ENCODE measurements at places on chromosomes 2 and 18.

- DNase-seq = no peak
Observed at GRCh38 chr2:71611247-71611646, 157.9 kb downstream of the DYSF start.

DNA sequence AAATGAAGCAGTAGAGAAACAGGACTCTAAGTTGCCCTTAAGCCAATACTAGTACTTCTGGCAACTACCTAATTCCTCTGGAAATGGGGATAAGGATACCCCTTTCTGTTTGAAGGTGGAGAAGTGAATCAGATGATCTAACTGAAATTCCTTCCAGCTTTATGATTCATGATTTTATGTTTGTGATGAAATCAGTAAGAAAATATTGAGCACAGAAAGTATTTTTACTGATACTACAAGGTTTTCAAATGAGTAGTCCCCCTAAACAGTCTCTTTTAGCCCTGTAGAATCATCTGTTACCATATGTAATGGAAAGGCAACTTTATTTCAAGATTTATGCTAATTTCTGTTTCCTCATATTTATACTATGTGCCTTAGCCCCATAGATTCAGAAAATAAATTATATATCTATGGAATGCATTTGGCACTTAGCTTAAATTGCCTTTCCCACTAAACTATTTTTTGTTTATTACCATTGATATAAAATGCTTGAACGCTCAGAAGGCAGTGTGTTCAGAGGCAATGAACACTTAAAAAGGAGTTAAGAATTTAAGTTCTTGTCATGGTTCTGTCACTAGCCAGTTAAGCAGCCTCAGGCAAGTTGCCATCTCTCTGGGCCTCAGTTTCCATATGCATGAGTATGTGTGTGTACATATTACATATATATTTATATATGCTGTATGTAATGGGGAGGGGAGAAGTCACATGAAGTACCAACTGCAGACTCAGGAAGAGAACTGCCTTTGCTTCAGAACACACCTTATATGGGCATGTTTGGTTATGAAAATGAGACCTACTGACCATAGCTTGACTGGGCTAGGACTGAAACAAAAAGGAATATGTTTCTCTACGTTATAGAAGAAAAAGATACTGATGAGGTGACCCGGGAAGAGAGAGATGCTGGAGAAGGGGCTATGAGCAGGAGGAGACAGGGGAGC, 97.7 kb downstream of the CDC42EP3 start:
- DNase-seq = no peak

GRCh38 chr2:194314042-194314441, 1343.0 kb upstream of the SLC39A10 start:
- DNase-seq = no peak

GRCh38 chr2:221792971-221793521, 220.9 kb upstream of the EPHA4 start:
- no peak for DNase-seq

GRCh38 chr2:108026092-108026794, 39.9 kb downstream of the SLC5A7 start:
- DNase-seq = no peak

DNA sequence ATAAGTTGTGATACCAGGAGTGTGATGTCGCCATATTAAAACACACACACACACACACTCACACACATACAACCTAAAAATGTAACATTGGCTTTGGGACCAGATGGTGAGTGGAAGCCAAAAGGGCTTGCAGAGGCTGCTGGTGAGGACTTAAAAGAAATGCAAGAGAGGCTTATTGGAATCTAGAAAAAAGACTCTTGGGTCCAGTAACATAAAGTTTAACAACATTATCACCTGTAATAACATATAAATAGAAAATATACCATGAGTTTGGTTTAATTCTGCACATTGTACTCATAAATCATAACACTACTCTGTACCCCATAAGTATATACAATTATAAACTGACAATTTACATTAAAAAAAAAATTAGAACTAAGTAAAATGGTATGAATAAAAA, 74.4 kb upstream of the MYCN start:
- no peak for DNase-seq
